Amygdala (tissue), 56 donors: ENCODE measurements at places on chromosomes 4 and X.

- no peak for DNase-seq
Observed at GRCh38 chrX:12891915-12892506, 14.4 kb upstream of the TLR8 start.

- no peak for DNase-seq
Observed at GRCh38 chrX:107561468-107562215, 66.7 kb upstream of the PRPS1 start.

GRCh38 chr4:144463236-144463635, 182.7 kb upstream of the HHIP start:
- no peak for DNase-seq

DNA sequence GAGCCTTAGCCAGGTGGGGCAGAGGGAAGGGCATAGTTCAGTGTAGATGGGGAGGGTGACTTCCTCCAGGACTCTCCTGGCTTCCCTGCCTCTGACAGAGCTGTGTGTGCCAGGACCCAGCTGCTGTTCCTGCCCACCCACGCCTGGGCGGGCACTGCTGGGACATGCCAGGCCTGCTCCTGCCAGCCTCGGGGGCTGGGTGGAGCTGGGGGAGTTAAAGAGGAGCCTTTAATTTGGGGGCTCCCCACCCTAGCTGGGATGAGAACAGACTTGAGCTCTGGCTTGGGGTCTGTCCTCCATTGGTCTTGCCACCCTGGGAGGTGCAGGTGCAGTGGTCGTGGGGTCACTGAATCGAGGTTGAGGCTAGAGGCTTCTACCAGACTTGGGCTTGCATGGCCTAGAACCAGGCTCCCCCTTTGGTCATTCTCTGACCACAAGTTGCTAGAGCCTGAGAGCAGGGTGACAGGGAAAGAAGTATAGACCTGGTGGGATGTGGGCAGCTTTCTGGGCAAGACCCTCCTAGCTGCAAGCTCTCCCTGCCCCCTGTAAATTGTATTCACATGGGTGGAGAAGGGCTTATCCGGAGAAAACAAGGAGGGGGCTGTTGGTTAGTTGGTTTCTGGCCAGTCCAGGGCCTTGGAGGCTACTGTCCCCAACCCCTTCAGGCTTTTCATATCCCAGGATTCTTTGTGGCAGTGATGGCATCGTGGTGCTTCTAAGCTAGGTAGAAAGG, 5.7 kb downstream of the EFNB1 start:
- no peak for DNase-seq

DNA sequence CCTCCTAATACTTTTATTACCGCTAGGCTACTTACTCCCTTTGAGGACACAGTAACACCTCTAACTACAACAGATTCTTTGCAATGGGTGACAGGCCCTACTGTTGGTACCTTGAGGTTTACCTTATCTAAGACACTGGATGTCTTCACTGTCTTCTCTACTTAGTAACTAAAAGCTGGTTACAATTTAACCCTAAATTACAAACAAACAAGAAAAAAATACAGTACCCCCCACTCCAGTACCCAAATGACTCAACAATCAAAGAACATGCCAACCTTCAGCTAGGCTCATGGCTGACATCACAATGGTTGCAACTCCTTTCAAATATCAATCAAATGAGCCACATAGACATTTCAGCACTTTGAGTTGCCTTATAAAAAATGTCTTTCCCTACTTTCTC, 198.0 kb downstream of the GUCY2F start:
- no peak for DNase-seq

DNA sequence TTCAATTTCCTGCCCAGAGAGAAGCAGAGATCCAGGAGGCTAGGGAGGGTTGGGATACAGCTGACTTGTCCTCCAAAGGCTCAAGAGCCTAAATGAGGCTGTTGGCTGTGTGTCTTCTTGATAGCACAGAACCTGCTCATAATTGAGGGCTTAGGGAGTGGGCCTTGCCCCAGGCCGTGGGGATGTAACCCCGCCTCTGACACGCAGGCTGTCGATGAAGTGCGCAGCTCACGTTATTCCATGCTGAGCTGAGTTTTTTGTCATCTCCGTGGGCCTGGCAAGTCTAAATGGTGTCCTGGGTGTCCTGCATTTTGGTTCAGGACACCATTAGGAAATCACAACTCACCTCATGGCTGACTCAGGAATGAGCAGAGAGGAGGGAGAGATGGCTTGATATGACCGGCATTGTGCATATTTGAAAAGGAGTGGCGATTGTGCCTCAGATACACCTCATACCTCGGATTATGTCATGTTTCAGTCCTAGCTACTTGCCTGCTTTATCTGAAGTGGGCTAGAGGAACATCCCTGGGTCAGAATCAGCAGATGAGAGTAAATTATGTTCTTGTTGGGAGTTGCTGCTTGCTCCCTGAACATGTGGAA, 43.7 kb downstream of the FHDC1 start:
- DNase-seq = no peak

GRCh38 chr4:176002007-176002613, 63.5 kb upstream of the WDR17 start:
- DNase-seq = no peak

DNA sequence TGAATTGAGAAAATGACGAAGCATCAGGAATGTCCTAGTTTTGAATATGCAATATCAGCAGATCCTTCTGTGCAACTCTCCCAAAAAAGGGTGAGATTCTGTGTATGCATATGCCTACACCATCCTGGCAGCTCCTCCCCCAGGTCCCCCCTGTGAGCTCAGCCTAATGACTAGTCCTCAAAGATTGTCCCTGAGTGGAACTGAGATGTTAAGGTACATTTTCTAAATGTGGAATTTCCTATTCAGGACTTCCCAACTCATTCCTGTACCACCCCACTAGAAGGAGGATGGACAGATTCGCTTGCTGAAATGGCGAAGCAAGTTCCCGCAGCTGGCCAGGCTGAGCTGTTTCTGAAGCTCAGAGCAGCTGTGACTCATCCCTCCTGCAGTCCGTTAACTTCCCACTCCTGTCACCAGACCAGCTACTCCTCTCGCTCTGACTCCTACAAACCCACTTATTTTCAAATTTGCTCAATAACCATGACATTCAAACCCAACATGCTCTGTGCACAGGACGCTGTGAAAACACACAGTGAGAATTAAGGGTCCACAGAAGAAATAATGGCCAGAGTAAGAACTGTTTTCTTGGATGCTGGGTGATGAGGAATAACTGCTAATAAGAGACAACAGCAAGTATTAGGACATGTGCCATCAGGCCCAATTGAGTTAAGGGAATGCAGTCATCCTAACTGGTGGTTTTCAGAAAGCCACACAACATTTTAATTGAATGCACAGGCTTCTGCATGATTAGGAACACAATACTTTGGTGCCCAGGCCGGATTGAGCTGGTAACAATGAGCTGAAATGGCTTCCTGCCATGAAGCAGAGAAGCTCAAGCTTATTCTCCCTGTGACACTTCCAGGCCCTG, 40.0 kb upstream of the IRF2 start:
- DNase-seq = peak; percentile 34
